ENCODE measurements at places on chromosomes 7 and 10.

GRCh38 chr10:99975106-99975829 lies 34.5 kb downstream of the DNMBP start:
- DNase-seq = peak; percentile 41

DNA sequence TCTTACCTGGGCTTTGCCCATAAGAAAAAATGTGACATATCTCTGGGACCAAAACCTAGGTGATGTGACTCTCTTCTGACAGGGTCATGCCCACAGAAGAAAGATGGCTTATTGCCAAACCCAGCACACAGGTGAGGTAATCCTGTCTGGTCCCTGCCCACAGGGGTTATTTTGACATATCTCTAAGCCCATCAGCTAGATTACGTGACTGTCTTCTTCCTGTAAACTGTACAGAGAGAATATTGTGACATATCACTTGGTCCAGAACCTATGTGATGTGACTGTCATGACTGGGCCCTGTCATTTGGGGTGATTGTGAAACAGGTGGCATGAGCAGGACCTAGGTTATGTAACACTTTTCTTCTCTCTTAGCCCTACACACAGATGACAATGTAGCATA lies 48.8 kb upstream of the ZNF680 start:
- no peak for DNase-seq

GRCh38 chr7:28104041-28104541 lies 76.5 kb downstream of the JAZF1 start:
- DNase-seq = no peak

- DNase-seq = no peak
Measured at GRCh38 chr10:71831646-71832552, 19.2 kb downstream of the PSAP start.

DNA sequence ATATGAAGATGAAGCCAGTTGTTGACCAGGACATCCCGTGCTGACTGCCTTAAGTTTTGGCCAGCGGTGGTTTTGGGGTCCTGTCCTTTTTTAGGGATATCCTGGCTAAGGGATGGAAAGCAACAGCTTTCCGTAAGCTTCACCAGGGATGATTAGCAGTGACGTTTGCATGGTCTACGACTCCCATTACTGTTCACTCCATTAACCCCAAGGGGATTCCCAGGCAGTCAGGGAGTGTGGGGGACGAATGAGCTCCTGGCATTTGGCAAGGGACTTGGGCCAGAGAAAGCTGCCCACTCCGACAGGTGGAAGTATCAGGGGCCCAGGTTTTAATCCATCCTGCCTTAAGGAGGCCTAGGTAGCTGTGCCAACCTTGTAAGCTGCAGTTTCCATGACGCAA lies 66.8 kb downstream of the ITGB1 start:
- no peak for DNase-seq

GRCh38 chr10:86703176-86703575 lies 34.9 kb downstream of the LDB3 start:
- DNase-seq = no peak

- no peak for DNase-seq
Measured at GRCh38 chr10:128377988-128378387, 251.8 kb upstream of the MKI67 start.

- peak; percentile 79 for DNase-seq
Measured at GRCh38 chr10:6014241-6014761, 37.0 kb upstream of the IL15RA start.

DNA sequence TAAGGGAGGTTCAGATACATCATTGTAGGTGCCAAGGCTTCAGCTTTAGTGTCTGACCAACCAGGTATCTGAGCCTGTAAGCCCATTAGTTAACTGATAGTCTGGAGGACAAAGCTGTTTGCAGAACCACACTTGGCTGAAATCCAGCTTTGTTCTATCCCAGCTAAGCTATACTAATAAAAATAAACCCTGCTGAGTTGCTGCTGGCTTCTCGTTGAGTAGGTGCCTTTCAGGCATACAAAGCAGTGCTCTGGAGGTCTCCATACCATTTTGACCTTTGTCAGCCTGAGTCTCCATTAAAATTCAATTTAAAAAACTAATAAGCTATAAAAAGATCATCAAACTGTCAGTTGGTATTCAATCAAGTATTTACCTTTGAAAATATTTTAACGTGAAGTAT lies 22.0 kb downstream of the CDCA7L start:
- DNase-seq = no peak

DNA sequence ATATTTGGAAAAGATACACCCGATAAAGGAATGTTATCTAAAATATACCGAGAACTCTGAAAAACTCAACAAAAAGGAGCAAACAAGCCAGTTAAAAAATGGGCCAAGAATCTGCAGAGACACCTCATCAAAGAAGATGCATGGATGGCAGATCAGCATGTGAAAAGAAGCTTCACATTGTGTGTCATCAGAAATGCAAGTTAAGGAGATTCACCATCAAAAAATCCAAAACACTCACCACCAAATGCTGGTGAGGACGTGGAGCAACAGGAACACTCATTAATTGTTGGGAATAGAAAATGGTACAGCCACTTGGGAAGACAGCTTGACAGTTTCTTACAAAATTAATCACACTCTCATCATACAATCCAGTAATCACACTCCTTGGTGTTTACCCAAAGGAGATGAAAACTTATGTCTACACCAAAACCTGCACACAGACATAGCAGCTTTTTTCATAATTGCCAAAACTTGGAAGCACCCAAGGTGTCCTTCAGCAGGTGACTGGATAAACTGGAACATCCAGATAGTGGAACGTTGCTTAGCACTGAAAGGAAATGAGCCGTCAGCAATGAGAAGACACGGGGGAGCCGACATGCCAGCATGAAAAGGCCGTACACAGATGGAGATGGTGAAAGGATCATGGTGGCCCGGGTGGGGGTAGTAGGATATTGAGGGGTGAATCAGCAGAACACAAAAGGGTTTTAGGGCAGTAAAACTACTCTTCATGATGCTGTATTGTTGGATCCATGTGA lies 27.9 kb upstream of the PWWP2B start:
- no peak for DNase-seq

DNA sequence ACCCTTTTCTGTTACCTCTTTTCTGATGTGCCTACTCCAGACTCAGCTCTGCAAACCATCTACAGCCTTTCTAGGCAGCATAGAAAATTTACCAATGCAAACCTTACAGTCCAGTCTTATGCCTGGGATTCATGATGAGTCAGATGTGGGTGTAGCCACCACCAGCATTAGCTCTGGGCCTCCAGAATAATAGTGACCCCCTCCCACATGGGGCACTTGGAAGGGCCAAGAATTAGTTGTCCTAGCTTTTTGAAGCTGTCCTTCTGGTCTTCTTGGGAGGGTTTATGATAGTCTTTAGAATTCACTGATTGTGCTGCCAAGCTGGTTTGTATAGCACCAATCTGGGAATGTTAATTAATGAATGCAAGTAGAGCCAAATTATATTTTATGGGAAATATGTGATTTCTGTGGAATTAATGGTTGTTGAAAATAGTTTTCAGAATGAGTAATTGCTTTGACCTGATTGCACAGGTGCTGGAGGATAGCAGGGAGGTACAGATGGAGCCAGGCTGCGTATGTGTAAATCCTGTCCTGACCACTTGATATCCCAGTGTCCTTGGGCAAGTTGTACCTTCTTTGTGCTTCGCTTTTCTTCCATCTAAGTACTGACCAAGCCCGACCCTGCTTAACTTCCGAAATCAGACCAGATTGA lies 94.8 kb downstream of the CPED1 start:
- DNase-seq = peak; percentile 29

- no peak for DNase-seq
Measured at GRCh38 chr7:21942955-21943354, 2.7 kb downstream of the CDCA7L start.

- no peak for DNase-seq
Measured at GRCh38 chr10:30357806-30358205, 8.7 kb upstream of the MTPAP start.

- no peak for DNase-seq
Measured at GRCh38 chr7:44990109-44991023, 9.6 kb upstream of the CCM2 start.

GRCh38 chr7:138982204-138982623 lies 1.0 kb upstream of the KIAA1549 start:
- peak; percentile 17 for DNase-seq

DNA sequence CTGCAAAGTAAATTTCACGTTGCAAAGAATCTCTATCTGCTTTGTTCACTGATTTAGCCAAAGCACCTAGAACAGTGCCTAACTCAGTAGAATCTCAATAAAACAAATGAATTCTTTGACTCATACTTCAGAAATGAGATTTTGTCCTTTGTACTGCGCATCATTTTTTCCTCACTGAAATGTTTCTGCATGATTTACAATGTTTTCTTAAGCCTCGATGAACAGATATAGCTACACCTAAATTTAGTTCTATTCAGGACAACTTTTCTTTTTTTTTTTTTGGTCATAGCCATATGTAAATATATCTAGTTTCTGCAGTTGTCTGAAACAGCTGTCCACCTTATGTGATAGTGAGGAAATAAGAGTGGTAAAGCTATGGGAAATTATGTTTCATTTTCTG lies 15.3 kb downstream of the GNAT3 start:
- no peak for DNase-seq

GRCh38 chr7:34453150-34453549 lies 204.9 kb upstream of the NPSR1 start:
- DNase-seq = no peak

- DNase-seq = peak; percentile 10
Measured at GRCh38 chr7:90465816-90466215, 3.6 kb upstream of the PTTG1IP2 start.

- DNase-seq = no peak
Measured at GRCh38 chr10:72243822-72244437, 27.9 kb upstream of the ASCC1 start.

DNA sequence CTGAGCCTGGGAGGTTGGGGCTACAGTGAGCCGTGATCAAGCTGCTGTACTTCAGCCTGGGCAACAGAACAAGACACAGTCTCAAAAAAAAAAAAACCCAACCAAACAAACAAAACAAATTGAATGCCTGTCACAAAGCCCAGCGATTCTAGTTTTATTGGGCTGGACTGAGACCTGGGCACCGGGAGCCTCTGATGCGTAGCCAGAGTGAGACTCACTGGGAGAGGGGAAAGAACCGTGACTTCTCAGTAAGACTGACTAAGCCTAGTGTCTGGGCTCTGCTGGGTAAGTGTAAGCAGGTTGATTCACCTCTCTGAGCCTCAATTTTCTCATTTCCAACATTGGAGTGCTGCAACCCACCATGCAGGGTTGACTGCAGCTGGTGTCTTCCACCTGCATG lies 10.1 kb upstream of the LEP start:
- DNase-seq = no peak

DNA sequence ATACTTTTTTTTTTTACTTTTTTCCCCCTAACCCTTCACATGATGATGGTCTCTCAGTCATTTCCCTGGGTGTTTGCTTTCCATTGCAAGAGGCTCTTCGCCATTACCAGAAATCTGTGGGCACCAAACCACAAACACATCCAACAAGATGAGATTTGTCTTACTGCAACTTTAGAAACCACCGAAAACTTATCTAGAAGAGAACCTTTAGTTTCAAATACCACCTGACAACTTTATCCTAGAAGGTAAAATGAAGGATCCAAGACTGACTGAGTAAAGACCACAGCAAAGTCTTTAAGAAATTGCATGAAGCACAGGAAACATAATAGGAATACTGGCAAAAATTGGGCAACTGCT lies 363.3 kb upstream of the MBL2 start:
- no peak for DNase-seq

DNA sequence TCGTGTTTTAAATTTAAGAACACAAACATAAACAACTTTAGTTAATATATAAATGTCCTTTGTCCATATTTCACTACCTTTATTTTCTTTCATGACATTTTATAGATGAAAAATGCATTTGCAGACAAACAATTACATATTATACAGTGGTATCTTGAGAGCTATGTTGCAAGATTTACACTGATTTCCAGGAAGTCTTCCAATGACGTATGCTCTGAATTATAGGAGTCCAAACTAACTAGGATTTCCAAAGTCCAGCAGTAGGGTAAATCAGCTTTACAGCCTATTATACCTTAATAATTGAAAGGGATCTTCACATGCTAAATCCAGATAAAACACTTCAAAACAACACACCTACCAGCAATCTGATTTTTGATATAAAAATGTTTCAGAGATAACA lies 69.4 kb downstream of the HYCC1 start:
- DNase-seq = no peak

- DNase-seq = no peak
Measured at GRCh38 chr7:28395831-28396230, 16.5 kb upstream of the CREB5 start.

- peak; percentile 64 for DNase-seq
Measured at GRCh38 chr7:82044497-82045080, 274.7 kb upstream of the HGF start.

- no peak for DNase-seq
Measured at GRCh38 chr7:141664450-141664849, 37.5 kb downstream of the DENND11 start.

DNA sequence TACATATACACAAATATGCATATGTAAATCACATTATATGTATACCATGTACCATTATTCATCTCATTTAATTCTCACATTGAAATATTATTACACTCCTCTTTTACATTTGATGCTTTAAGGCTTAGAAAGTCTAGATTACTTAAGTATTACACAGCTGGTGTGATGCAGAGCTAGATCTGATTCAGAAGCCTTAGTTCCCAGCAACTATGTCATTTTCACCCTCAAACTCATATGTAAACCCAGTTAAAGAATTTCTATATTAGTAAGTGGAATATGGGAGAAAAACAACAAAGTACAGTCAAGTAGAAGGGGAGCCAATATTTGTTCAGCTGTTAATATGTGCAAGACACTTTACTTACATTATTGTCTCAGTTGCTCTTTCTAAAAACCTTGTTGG lies 74.3 kb upstream of the CSTF2T start:
- DNase-seq = no peak

- DNase-seq = peak; percentile 54
Measured at GRCh38 chr7:80967071-80967916, 48.4 kb upstream of the SEMA3C start.

DNA sequence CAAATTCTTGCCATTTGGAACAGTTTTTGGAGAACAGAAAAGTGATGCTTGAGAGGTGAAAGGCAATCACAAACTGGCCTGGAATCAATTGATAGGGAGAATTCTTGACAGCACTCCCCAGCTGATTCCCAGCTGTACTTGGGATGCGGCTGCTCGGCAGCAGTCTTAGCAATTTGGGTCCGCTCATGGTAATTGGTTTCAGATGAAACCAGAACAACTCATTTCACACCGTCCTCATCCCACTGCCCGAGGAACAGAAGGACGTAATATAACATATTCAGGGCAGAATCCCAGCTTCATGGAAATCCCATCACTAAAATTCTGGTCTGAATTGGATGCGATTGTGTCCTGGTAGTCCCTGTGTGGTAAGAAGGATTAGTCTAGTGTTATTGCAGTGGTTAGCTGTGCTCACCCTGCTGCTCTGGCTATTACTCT lies 223.3 kb upstream of the FERD3L start:
- no peak for DNase-seq

All from suppressor macrophage (primary cell).